ENCODE measurements at places on chromosomes 11 and 22.

DNA sequence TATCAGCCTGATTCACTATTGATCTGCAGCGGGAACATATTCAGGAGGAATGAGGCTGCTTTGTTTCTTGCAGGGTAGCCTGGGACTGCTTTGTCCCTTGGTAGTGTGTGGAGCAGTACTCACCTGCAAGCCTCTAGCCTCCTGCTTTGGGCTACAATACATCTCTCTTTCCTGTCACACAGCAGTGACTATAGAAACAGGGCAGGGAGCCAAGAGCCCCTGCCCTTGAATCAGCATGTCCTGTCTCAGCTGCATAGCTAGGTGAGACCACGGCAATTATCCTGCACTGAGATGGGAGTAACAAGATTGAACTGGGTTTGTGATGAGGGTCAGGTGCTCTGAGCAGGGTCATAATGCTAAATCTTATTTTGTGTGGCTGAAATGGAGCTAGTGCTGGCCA is 191.9 kb downstream of the NELL1 start:
- no peak for DNase-seq

DNA sequence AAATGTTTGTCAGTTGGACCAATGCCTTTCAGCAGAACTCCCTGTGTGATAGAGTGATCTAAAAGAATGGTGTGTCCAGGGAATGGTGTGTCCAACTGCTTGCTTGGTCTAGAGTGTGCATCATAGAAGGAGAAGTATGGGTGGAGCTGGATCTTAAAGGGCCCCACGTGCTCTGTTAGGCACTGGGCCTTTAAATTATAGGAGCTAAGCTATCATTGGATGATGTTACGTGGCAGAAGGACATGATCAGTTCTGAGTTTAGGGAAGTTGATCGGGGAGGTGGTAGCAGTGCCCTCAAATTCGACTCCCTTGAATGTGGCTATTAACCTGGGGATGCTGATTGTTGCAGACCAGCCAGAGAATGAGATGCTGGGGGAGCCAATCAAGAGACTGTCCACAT is 16.4 kb downstream of the STX3 start:
- no peak for DNase-seq

GRCh38 chr22:19756288-19757128 is 4.1 kb upstream of the TBX1 start:
- peak; percentile 52 for DNase-seq

DNA sequence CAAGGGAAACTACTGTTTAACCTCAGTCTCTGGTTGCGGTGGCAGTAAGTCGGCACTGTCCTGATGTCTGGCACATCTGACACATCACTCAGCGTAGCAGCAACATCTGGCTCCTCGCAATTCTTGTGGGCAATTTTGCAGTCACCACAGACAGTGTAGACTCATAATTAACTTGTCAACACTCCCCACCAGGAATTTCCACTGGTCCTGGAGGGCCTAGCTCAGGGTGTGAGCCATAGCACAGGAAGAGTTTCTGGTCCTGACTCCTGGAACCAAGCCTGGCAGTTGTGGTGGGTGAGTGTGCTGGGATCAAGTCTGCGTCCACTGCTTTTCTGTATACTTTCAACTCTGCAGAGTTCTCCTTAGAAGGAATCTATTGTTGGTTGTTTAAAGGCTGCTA is 209.7 kb downstream of the SNX19 start:
- DNase-seq = no peak

DNA sequence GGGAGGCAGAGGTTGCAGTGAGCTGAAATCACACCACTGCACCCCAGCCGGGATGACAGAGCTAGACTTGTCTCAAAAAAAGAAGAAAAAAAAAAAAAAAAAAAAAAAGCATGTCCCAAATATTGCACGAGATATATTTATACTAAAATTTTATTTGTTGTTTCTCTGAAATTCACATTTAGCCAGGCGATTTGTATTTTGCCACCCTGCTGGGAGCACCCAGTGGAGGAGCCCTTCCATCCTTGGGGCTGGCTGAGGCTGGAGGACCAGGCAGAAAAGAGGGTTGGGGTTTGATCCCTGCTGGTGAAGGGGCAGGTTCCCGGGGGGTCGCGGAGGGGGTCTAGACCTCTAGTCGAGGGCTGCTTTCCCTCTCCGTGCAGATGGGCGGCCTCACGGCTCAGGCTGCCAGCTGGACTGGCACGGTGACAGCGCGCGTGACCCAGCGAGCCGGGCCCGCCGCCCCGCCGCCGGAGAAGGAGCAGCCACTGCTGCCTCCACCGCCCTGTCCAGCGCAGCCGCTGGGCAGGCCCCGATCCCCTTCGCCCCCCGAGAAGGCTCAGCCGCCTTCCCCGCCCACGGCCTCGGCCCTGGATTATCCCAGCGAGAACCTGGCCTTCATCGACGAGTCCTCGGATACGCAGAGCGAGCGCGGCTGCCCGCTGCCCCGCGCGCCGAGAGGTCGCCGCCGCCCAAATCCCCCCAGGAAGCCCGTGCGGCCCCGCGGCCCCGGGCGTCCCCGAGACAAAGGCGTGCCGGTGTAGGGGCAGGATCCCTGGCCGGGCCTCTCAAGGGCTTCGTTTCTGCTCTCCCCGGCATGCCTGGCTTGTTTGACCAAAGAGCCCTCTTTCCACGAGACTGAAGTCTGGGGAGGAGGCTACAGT is 952 bp upstream of the CATSPERZ start:
- DNase-seq = no peak

GRCh38 chr11:1829039-1829820 is 5.6 kb upstream of the SYT8 start:
- DNase-seq = no peak

DNA sequence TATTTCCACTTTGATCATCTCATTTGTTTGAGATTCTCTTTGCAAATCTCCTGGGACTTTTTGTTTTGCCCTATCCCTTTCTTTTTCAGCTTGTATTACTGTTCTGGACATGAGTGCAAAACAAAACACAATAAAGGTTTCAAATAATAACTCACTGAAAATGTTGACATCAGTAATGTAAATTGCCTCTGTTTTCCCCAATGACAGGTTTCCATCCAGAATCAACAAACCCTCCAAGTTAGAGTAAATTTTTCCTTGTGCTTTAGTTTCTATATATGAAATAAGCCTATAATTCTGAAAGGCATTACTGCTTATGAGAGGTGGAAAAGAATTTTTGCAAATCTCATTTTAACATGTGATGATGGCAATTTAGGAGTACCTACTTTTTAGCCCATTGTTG is 187.0 kb upstream of the ANO3 start:
- no peak for DNase-seq

DNA sequence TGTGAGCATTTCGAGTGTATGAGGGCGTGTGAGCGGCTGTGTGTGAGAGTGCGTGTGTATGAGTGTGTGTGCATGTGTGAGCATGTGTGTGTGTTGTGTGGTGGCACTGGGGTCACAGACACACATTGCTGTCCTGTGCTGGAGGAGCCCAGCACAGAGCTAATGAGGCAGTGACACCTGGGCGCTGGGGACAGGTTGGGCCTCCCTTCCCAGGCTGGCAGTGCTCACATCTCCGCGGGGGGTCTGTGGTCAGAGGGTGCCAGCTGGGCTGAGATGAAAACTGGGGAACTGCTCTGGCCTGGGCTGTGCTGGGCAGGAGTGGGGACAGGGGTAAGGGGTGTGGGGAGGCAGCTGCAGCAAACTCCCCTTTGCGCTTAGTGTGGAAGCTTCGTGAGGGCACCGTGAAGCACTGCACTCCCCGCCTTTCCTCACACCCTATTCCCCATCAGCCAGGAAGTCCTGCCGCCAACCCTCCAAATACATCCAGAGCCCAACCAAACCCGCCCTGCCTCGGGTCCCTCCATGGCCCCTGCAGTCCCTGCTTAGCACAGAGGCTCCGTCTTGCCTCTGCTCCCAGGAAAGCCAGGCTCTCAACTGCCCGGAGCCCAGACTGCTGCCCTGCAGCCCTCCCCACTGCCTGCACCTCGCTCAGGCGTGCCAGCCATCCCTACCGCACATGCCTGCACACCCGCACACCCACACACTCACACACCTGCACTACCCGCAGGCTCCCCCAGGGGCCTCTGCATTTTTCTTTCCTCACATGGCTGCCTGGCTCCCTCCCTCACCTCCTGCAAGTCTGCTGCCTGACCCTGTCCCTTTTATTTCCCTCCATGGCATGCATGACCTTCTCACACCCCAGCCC is 62.0 kb upstream of the THY1 start:
- DNase-seq = no peak

DNA sequence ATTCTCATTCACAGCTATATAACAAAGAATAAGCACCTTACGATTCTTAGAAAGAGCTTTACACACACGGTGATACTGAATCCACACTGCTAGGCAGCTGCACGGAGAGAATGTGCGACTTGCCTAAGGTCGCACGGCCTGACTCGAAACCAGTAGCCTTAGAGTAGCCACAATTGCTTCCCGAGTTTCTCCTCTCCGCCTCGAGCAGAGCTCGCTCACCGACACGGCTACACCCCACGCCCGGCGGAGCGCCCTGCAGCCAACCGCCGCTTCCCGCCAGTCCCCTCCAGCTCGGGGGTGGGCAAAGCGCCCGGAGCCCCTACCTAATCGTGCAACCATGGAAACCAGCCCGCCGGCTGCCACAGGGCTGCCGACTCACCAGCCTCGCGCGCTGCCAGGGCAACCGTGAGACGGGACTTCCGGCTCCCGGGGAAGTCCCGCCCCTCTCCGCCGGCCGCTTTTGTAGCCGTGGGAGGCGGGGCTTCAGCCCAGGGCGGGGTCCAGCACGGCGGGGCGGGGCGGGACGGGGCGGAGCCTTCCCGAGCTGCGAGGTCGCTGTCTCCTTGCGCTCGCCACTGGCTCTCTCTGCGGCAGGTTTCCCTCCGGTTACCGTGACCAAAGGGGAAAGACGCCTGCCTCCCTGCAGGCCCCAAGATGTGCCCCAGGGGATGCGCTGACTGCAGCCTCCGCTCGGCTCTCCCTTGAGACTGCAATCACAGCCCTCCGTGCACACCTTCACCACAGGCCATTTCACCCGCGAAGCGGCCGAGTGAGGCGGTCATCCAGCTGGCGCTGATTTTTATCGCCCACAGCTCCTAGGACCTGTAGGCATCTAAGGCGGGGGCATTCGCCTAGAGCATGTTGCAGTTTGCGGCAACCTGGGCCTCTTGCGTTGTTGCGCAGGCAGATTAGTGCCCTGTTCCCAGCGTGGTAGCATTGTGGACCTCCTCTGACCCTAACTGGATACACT is 1.1 kb downstream of the BSCL2 start:
- DNase-seq = peak; percentile 90

- no peak for DNase-seq
Measured at GRCh38 chr11:13868710-13869397, 93.7 kb upstream of the SPON1 start.

DNA sequence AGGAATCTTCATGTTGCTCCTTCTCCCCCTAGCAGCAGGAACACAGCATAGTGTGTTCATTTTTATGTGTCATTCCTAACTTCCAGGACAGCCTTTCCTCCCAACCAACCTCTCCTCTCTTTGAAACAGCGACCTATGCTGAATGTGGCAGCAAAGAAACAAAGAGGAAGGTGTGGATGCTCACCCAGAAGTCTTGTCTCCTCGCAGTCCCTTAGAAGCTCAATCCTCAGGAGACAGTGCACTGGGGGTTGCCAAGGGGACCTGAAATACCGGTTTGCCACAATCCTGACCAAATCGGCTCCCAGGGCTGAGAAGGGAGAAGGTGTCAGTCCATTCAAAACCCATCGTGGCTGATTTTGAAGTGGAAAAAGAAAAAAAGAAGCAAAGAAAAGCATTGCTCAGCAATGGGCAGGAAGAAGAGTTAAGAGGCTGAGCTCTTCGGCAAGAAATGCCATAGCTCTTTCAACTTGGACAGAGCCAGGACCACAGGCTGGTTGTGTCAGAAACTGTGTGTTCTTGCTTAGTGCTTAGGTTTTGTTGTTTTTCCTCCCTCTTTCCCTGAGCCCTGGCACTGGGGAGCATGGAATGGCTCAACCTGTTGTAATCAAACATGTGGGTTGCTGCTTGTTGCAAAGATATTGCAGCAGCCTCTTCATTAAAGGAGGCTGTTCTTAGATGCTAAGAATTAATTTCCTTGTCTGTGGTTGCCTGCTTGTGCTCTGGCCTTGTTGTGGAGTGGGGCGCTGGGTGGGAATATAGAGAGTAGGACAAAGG is 30.4 kb upstream of the TENM4 start:
- no peak for DNase-seq

DNA sequence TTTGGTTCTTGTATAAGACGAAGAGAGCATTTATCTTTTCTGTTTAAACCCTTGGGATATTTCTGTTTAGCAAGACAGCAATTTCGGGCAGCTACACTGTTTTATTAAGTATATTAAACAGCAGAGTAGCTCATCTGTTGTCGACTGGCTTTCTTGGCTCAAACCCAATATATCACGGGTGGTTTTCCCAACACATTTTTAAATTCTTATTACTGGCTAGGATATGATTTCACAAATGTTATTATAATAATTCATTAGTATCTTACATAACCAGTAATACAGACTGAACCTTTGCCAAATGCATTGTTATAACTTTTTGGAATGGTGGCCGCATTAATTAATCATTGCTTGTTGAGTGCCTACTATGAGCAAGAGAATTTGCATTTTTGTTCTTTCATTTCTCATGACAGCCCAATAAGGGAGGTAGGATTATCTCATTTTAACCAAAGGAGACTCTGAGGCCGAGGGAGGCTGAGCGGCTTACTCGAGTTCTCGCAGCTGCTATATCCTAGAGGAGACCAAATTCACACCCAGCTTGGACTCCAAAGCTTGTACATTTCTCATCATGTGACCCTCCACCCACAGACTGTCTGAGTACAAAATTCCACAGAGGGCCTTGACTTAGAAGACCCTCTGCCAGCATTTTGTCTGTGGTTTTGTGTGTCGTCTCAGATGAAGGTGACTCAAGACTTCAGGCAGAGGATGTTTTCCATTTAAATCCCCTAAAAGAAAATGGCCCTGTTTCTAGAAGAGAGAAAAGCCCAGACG is 304.9 kb downstream of the NTM start:
- DNase-seq = no peak

DNA sequence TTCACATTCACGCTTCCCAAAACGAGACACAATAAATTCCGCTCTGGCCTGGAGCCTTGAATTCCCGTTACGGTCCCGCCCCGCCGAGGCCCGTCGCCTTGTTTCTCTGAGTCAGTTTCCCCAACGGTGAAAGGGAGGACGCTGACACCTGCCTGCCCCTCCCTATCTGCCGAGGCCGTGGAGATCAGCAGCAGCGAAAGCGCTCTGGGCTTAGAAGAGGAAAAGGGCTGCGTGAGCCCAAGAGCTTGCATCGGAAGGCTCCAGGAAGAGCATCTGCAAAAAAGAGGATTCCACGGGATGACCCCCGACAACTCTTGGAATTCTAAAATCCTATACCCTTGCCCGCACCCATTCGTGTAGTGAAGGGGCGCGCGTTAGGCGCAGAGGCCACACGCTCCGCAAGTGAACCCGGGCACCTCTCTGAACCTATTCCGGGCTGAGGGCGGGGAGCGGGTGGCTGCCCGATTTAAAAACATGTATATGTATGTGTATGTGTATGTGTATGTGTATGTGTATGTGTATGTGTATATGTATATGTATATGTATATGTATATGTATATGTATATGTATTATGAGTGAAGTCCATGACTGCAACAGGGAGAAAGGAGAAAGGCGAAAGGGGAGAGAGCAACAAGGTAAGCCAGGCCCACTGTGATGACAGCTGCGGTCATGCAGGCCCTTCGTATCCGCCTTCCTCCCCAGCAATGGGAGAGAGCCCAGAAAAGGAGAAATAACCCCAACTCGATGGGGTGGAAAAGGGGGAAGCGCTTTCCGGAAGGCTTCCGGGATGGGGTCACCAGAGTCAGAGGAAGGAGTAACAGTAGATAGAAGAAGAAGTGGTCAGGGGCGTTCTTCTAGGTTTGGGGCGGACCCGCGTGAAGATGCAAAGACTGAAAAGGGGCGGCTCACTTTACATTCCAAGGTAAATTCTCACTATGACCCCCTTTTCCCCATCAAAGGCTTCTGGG is 948 bp upstream of the MRTFA start:
- DNase-seq = peak; percentile 43

- no peak for DNase-seq
Measured at GRCh38 chr11:2790568-2790921, 90.8 kb upstream of the KCNQ1OT1 start.

Measured in stimulated activated CD4-positive, alpha-beta T cell treated with anti-CD3 and anti-CD28 coated beads, TNF-alpha, amount 100 ng/mL, for 4 hours (primary cell).